Inflammatory macrophage treated with lipopolysaccharide for 4 hours (primary cell): ENCODE measurements at places on chromosomes 11 and 22.

DNA sequence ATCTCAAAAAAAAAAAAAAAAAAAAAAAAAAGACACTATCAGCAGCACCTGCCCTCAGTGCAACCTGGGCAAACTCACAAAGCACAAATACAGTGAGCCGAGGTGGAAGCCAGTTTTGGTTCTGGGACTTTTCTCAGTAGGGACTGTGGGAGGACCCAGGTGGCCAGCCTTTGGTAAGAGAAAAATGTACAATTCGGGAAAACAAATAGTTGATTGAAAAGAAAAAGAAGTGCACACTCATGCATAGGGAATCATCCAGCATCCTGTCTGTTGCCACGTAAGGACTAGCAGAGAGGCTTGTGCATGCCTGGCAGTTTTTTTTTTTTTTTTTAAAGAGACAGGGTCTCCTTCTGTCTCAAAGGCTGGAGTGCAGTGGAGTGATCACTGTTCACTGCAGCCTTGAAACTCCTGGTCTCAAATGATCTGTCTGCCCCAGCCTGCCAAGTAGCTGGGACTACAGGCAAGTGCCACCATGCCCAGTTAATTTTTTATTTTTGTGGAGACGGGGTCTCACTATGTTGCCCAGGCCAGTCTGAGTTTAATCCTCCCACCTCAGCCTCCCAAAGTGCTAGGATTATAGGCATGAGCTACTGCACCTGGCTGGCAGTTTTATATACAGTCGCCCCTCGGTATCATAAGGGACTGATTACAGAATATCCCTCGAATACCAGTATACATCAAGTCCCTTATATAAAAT, 36.7 kb downstream of the TPST2 start:
- no peak for DNase-seq

DNA sequence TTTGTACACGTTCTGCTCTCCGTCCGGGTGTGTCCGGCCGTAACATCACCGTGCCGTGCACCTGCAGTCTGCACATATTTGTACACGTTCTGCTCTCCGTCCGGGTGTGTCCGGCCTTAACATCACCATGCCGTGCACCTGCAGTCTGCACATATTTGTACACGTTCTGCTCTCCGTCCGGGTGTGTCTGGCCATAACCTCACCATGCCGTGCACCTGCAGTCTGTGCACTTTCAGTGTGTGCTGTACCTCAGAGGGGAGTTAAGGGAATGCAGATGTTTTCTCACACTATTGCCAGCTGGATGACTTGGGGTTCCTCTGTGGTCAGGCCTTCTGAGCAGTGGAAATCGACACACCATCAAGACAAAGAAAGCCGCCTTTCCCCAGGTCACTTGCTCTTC, 4.2 kb downstream of the TTLL8 start:
- no peak for DNase-seq

- peak; percentile 55 for DNase-seq
Measured at GRCh38 chr11:723120-723883, 17.3 kb downstream of the EPS8L2 start.

GRCh38 chr11:2151500-2152257, 9.3 kb downstream of the INS start:
- DNase-seq = peak; percentile 64

- DNase-seq = no peak
Measured at GRCh38 chr22:29816539-29816938, 21.5 kb downstream of the ASCC2 start.

GRCh38 chr11:126901783-126902182, 98.8 kb downstream of the KIRREL3 start:
- no peak for DNase-seq

- DNase-seq = no peak
Measured at GRCh38 chr11:88813233-88813915, 252.4 kb downstream of the GRM5 start.

GRCh38 chr11:16874275-16874975, 136.0 kb downstream of the C11orf58 start:
- DNase-seq = no peak

DNA sequence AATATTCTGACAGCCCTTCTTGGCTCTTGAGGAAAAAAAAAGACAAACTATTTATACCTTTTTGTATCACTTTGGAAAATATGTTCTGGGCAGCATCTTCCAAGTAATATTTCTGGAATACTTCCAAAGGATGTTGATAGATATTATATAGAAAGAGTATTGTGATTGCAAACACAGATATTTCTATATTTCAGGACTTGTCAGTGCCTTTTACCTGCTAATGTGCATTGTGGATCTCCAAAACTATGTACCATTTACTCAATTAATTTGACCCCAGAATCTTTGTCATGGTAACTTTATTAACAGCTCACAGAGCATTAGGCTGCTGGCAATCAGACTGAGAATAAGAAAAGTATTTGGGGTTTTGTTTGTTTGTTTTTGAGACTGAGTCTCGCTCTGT, 16.7 kb upstream of the CCND1 start:
- DNase-seq = no peak

- peak; percentile 43 for DNase-seq
Measured at GRCh38 chr11:60370811-60371298, 7.5 kb upstream of the MS4A7 start.

DNA sequence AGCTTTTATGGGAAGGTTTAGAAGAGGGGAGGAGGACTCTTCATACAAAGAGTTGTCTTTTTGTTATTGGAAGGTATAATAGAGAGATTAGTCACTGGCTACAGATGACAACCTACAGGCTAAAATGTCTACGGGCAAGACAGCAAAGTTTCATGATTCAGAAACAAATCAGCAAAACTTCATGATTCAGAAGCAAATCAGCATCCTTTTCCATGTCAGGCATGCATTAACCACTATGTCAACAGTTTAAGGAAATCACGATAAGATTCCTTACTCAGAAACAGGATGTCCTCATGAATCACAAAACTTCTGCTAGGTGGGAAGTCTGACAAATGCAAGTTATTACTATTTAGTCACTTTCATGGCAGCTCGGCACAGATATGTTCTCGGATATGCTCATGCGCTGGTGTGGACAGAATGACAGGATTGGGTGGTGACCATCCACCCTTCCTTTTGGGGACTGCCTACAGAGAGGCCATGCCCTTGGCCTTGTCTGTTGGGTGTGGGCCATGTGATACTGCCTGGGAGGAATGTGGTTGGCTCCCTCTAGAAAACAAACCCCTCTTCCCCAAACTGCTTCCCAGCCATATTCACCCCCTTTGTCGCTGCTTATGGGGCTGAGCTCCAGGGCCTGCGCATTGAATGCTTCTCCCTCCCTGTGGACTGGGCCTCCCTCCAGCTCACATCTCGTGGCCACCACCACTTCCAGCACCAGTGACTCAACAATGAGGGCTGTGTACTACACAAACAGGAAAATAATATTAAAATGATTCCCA, 10.1 kb downstream of the C11orf91 start:
- DNase-seq = peak; percentile 42

DNA sequence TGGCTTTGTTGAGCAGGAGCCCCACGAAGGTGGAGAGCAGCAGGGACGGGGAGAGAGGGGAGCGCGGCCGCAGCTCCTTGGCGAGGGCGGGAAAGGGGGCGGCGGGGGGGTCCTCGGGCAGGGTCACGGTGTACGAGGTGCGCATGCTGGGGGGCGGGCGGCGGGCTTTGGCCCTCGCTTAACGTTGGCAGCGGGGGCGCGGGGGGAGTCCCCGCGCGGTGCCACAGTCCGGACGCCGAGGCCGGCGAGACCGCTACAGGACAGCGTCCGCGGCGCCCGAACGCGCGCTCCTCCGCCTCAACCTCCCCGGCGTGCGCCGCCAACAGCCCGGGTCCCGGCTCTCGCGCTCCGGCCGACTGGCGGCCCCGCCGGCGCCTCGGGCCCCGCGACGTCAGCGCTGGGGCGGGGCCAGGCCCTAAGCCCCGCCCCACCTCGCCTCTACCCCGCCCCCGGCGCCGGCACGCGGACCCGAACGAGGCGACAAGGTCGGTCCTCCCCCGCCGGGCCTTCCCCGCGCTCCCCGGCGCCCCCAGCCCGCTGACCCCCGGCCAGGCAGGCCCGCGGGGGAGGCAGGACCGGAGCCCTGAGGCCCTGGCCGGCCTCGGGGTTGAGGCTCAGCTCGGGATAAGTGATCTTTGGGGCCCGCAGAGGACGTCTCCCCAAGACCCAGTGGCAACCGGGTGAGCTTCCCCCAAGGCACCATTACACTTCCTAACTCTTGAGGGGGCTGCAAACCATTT, 17.5 kb downstream of the USP2 start:
- peak; percentile 65 for DNase-seq

GRCh38 chr22:27911330-27911729, 7.7 kb downstream of the PITPNB start:
- no peak for DNase-seq

- peak; percentile 11 for DNase-seq
Measured at GRCh38 chr22:39900306-39901227, at the start of gene GRAP2. GRAP2 (plus strand) TSS chr22:39901084; CDS start chr22:39947107, 46,023 bp downstream.

- DNase-seq = no peak
Measured at GRCh38 chr11:102421261-102421660, 31.3 kb downstream of the TMEM123 start.

DNA sequence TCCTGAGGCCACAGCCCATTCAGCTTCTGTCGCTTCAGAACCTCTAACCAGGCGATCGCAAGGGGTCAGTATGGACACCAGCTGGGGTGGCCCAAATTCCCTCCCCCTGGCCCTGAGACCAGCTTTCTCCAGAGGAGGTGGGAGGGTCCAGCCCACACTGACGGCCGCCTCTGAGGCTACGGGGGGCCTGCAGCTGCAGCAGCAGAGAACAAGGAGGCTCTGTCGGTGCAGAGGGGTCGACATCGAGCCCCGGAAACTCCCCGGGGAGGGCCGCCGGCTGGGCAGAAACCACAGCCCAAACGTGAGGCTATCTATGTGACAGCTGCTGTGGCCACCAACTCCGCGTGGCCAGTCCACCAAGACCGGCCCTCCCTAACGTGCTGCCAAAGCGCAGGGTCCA, 40.8 kb downstream of the ELFN2 start:
- DNase-seq = no peak

GRCh38 chr22:28799606-28800307, 612 bp downstream of the XBP1 start:
- DNase-seq = peak; percentile 60

- DNase-seq = no peak
Measured at GRCh38 chr11:131683131-131683530, 312.7 kb downstream of the NTM start.

DNA sequence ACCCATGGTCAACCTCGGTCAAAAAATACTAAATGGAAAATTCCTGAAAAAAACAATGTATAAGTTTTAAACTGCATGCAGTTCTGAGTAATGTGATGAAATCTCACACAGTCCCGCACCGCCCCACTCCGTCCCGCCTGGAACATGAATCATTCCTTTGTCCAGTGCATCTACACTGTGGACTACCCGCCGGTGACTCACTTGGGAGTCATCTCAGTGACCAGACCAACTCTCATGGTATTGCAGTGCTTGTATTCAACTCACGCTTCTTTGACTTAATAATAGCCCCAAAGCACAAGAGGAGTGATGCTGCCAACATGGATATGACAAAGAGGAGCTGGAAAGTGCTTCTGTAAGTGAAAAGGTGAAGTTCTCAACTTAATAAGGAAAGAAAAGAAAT, 48.8 kb downstream of the ARHGAP32 start:
- peak; percentile 83 for DNase-seq

GRCh38 chr11:124190298-124191139, 7.4 kb downstream of the OR10D3 start:
- no peak for DNase-seq

GRCh38 chr22:36546092-36546804, 17.3 kb upstream of the EIF3D start:
- peak; percentile 36 for DNase-seq

GRCh38 chr11:3861683-3862082, 6.2 kb downstream of the STIM1 start:
- no peak for DNase-seq

- no peak for DNase-seq
Measured at GRCh38 chr11:43574949-43575912, 105.3 kb upstream of the HSD17B12 start.
